ENCODE measurements at places on chromosomes 7 and 10.

GRCh38 chr10:52950578-52950977, 178.0 kb upstream of the MBL2 start:
- DNase-seq, result no peak

GRCh38 chr10:91171485-91171884, 49.0 kb upstream of the PCGF5 start:
- DNase-seq, result no peak

DNA sequence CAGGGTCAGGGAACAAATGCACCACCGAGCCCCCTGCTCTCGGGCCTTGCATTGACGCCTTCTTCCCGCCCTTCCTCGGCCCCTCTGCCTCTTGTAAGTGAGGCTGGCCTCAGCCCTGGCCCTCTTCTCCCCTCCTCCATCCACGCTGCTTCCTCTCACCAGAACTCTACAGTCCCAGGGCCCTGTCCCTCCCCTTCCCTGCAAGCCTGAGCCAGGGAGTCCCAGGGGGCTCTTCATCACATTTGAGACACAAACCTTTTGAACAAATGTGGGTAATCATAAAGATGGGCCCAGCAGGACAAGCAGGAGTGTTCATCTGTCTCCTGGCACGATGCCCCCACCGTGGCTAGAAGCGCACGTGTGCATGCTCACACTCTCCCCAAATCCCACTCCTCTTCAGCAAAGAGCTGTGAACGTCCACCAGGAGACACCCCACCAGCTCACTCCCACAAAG, 57.7 kb downstream of the SLIT1 start:
- DNase-seq, result no peak

- DNase-seq, result no peak
These were observed 91.7 kb upstream of the IFRD1 start for GRCh38 chr7:112358513-112358912.

DNA sequence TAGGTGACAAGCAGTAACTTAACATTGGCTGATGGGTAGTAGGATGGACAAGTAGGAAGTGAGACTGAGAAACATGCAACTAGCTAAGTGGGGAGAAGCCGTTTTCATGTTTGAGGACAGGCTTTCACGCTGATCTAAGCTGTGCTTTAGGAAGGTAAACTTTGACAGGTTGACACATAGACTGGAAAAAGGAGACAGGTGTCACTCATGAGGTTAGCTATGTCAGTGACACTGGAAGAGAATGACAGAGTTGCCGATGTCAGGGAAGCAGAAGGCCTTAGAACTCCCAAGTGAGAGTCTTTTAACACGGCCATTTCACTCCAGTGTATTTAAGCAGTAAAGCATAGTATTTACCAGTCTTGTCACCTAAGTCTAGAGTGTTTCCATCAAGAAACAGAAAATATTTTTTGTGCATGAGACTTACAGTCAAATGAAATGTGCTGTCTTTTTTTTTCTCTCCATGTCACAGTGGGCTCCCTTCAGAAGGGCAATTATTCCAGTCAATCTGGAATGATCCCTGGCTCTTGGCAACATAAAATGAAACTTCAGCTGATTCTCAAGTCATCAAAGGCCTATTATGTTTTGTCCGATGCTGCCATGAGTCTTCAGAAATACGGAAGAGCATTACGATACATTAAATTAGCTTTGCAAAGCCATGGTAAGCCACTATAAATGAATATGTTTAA, 20.6 kb downstream of the EDRF1 start:
- no peak for DNase-seq

DNA sequence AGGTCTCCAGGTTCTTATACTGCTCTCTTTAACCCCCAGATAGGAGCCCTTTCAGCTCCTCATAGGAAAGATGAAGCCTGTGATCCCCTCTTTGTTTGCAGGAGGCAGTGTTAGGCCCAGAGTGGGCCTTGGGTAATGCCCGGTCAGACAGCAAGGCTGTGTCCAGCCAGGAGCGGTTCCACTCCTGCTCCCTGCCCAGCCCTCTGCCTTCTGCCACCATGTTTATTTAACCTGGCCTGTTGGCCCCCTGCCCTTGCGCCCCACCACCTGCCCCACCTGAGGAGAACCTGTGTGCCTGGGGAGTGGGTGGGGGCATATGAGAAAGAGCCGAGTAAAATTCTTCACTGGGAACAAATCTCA, 24.3 kb downstream of the CDH23 start:
- DNase-seq, result no peak

- DNase-seq, result no peak
These were observed 5.3 kb downstream of the CTBP2 start for GRCh38 chr10:125155101-125155500.

DNA sequence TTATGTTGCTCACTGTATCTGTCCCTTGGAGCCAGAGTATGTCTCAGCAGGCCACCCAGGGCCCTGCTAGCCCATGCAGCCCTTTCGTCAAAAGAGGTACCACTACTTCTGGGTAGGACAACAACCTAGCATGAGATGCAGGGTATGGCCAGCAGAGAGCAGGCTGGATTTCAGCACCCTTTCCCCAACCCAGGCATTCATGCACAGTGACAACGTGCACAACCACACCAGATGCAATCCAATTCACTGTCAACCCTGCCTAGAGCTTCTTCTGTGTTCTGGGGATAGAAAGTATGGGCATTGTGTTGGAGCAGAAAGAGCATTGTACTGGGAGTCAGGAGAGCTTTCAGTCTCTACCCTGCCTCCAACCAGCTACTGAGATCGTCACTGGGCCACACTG, 37.9 kb downstream of the JAZF1 start:
- DNase-seq, result no peak

- no peak for DNase-seq
These were observed 26.4 kb upstream of the KNDC1 start for GRCh38 chr10:133133471-133134231.

GRCh38 chr7:6317797-6318438, 45.5 kb upstream of the CYTH3 start:
- DNase-seq, result no peak

DNA sequence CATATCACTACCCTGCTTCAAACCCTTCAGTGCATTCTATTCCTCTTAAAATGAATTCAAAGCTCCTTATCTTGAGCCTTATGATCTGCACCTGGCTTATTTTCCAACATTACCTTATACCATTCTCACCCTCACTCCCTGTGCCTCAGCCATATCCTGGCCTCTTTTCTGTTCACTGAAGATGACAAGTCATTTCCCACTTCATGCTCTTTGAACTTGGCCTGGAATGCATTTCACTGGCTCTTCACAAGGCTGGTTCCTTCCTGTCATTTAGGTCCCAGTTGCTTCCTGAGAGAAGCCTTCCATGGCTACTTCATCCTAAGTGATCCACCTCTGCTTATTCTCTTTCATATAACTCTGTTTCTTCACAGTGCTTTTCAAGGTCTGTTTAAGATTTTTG, 3.2 kb upstream of the LIPF start:
- DNase-seq, result no peak

- DNase-seq, result no peak
These were observed 65.8 kb downstream of the DIP2C start for GRCh38 chr10:623477-624311.

- no peak for DNase-seq
These were observed 22.0 kb downstream of the GRM3 start for GRCh38 chr7:86665669-86666068.

DNA sequence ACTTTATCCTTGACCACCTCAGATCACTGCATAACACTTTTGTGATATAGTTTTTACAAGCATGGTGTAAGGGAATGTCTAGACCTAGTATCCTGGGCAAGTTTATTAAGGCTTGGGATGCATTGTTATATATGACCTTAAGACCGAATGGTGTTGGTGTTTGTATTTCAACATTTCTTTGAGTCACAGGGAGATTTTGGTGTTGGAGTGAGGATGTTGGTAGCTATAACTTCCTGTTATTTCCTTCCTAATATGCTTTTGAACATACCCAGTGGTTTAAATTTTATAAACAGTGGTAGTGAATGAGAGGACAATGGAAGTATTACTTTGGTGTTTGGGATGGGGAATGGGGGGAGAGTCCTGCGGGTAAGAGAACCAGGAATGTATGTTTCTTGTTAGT, 2.6 kb downstream of the EXOC4 start:
- DNase-seq, result no peak

DNA sequence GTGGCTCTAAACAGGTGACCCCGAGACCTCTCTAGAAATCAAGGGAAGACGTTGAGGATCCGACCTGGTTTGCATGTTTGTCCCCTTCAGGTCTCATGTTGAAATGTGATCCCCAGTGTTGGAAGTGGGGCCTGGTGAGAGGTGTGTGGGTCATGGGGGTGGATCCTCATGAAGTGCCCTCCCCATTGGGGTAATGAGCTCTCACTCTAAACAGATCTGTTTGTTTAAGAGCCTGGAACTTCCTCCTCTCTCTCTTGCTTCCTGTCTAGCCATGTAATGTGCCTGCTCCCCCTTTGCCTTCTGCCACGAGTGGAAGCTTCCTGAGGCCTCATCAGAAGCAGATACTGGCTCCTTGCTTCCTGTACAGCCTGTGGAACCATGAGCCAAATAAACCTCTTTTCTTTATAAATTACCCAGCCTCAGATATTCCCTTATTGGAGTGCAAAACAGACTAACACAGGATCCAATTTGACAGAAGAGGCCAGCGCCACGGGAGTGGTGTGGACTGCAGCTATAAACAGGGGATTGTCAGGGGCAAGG, 10.8 kb upstream of the POLM start:
- DNase-seq, result no peak

DNA sequence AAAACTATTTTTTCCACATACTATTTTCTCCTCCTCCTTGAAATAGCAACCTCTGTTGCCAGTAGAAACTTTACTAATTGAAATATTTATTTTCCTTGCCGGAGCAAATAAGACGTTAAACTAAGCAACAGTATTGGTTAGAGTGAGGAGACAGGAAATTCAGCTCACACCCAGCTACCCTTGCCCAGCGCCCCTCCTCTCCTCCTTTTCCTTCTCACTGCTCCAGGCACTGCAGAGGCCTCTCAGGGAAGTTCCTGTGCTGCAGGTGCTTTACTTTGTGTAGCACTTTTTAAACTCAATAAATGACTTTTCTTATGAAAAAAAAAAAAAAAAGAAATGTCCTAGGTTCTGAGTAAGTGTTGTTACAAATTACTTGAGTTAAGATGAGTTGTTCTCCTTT, 134.0 kb downstream of the SEMA3E start:
- no peak for DNase-seq

DNA sequence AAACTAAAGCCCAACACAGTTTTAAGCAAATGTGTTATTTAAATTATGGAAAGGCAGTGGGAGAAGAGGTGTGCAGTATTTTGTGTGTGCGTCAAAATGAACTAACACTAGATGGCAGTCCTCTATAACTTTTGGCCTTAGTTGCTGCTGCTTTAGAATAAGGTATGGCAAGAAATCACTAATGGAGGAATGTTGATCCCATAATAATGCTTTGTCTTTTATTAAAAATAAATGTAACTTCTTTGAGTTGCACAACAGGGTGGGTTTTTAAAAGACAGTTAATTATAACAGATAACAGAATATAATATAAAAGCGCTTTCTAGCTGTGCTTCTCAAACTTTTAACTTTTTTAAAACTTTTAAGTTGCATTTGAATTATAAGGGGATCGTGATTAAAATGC, 56.4 kb downstream of the BBS9 start:
- DNase-seq, result no peak

GRCh38 chr7:138992052-138992531, 10.9 kb upstream of the KIAA1549 start:
- no peak for DNase-seq

DNA sequence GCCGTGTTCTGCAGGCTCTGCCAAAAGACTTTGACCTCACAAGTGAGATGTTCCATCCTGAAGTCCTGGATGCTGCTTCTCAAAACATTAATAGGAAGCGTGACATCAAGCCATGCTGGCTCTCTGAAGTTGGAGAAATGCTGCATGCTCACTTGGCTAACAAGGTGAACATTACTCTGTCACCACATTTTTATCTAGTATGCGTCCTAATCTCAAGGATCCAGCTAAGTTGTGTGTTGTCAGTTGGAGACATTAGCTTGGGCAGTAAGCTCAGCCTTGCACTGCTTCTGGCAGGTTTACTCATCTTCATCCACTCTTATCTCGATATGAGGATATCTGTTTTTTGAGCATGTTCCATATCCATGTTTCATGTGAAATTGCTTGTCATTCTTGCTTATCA, 165.2 kb downstream of the SDK1 start:
- no peak for DNase-seq

GRCh38 chr7:101179713-101180112, 380 bp downstream of the NAT16 start:
- DNase-seq, result no peak

DNA sequence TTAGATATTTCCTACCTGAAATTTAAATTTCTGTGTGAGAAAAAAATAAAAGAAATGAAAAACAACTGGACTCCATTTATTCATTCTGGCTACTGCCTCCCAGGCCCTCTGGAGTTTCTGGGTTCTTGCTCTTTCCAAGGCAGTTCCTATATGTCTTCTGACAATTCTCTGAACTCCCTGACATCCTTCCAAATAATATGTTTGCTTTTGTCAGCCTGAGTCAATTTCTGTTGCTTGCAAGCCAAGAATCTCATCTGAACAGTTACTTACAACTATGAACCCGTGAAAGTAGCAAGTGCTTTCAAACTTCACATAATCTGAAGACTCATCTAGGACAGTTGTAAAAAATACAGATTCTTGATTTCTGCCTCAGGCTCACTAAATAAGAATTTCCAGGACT, 216.7 kb upstream of the NPVF start:
- DNase-seq, result no peak

Data from activated CD4-positive, alpha-beta T cell treated with anti-CD3 and anti-CD28 coated beads, Interleukin-2, amount 50 U/mL, for 1 hour (primary cell).